ENCODE measurements at places on chromosomes 4 and X. TPM values are rescaled to one million over a fixed set of nuclear protein-coding genes. Genes with fewer than 3 reads are reported as not detected.

Gene SYTL5
- total RNA-seq = 7.3 TPM

Gene IL13RA1
- total RNA-seq = 40.9 TPM

Gene MAB21L2
- total RNA-seq = 3.0 TPM

Gene CT45A10
- total RNA-seq = not detected

Gene BBS7
- total RNA-seq = 12.4 TPM

Gene CLDN34
- not detected for total RNA-seq

Gene FHIP1A
- total RNA-seq = 7.1 TPM

Gene KIAA1210
- 0.40 TPM for total RNA-seq

Gene EFHC2
- 3.7 TPM for total RNA-seq

Gene PPP1R2C
- total RNA-seq = not detected

Gene LPAR4
- 0.47 TPM for total RNA-seq

Gene AKAP4
- total RNA-seq = 0.23 TPM

Gene SGMS2
- total RNA-seq = 68.9 TPM

Gene CXCL6
- total RNA-seq = 6.0 TPM

Gene HPGD
- 129 TPM for total RNA-seq

Gene ZNF518B
- 59.3 TPM for total RNA-seq

Gene ARMCX1
- total RNA-seq = 53.1 TPM

Gene NWD2
- under 0.01 TPM for total RNA-seq

Gene USP17L25
- not detected for total RNA-seq

Gene TNIP3
- total RNA-seq = not detected

Gene VCX2
- total RNA-seq = not detected

Gene ABCG2
- 10.0 TPM for total RNA-seq

Gene MAMLD1
- total RNA-seq = 2.2 TPM

Gene USP17L19
- not detected for total RNA-seq

Gene PNMA6F
- not detected for total RNA-seq

Gene TCP11X2
- total RNA-seq = 0.72 TPM

Gene BGN
- 14.5 TPM for total RNA-seq

Gene ITIH6
- not detected for total RNA-seq

Gene HTR2C
- total RNA-seq = 0.04 TPM

Gene NUP62CL
- total RNA-seq = 0.80 TPM

Gene TRPC3
- total RNA-seq = 2.2 TPM

Gene FATE1
- total RNA-seq = not detected

Gene SUPT20HL2
- not detected for total RNA-seq

Gene ESX1
- not detected for total RNA-seq

Gene FAM50A
- total RNA-seq = 65.9 TPM

Gene TEX11
- not detected for total RNA-seq

Gene RS1
- not detected for total RNA-seq

Gene CXorf51A
- total RNA-seq = not detected

Gene LEF1
- 8.6 TPM for total RNA-seq

Gene SRPX2
- 19.1 TPM for total RNA-seq

Gene NEK1
- 8.1 TPM for total RNA-seq

Gene IQCM
- total RNA-seq = 0.68 TPM

Gene P2RY10
- total RNA-seq = not detected

Gene TMEM271
- total RNA-seq = not detected

Gene XAGE1B
- total RNA-seq = not detected

Gene FAM9B
- not detected for total RNA-seq

Measured in hepatocyte (in vitro differentiated cells).